ENCODE measurements at places on chromosomes 4 and X. TPM values are rescaled to one million over a fixed set of nuclear protein-coding genes. Genes with fewer than 3 reads are reported as not detected.

Gene AFP
- not detected for total RNA-seq

Gene MSN
- 350 TPM for total RNA-seq

Gene FOXP3
- not detected for total RNA-seq

Gene TKTL2
- total RNA-seq, result not detected

Gene VEGFD
- total RNA-seq, result not detected

Gene ADAMTS3
- total RNA-seq, result 3.2 TPM

Gene FAM53A
- 3.1 TPM for total RNA-seq

Gene NIPAL1
- total RNA-seq, result 5.9 TPM

Gene HAND2
- not detected for total RNA-seq

Gene PDHA2
- not detected for total RNA-seq

Gene IL3RA
- not detected for total RNA-seq

Gene PAGE1
- 1.7 TPM for total RNA-seq
